ENCODE measurements at places on chromosomes 3 and 15.

GRCh38 chr3:18419232-18419631, 5.9 kb downstream of the SATB1 start:
- DNase-seq = no peak

- DNase-seq = no peak
These were observed 332.9 kb upstream of the TGFBR2 start for GRCh38 chr3:30273304-30274072.

DNA sequence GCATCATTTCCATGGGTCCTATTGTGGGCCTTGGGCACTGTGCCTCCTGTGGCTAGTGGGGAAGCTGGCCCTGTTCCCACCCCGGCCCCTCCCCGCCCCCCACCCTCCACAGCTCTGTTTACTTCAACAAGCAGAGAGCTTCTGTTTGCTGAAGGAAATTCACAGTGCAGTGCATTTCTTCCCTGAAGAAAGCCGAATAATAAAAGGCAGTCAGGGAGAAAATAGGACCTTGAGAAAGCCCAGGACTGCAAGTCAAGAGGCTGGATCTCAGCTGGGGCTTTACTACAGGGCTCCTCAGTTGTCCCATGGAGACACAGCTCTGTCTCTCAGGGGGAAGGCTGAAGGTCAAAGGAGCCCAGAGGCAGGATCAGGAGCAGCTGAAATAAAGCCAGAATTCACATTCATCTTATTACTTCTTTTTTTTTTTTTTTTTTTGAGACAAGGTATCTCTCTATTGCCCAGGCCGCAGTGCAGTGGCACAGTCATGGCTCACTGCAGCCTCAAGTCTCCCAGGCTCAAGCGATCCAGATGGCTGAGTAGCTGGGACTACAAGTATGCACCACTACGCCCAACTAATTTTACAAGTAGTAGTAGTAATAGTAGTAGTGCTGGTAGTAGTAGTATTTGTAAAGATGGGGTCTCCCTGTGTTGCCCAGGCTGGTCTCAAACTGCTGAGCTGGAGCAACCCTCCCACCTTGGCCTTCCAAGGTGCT, 33.0 kb upstream of the LACTB start:
- no peak for DNase-seq

DNA sequence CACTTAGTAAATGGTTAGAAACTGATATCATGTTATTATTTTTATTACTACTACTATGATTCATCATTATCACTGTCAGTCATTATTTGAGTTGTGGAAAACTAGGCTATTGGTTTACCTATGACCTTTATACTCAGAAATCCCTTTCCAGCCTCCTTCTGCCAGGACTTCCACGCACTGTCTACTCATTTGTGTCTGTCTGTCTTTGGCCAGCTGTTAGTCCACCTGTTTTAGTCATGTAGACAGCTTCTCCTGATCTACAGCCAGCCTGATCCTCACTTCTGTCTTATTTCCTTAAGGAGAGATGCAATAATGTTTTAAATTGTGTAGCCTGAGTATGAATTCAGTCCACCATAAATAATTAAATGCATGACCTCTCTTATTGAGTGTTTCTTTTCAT, 162.8 kb downstream of the EPHA3 start:
- DNase-seq = no peak

DNA sequence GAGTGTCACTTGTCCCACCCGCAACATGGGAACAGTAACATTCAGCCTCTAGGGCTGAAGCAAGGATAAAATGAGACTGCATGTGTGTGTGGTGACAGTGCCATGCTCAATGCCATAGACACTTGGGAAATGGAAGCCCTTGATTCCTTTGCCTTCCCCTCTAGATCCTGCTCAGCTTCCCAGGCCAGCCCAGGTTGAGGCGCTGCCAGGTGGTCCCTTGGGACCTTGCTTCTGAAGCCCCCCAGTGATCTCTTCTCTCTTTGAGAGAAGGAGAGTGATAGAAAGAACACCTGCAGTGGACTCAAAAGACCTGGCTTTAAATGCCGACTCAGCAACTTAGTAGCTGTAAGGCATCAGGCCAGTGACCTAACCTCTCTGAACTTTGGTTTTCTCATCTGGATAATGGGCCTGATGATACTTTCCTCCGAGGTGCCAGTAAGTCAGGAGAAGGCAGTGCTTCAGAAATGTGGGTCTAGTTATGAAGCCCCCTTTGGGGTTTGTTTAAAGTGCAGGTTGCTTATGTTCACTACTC, 144.5 kb downstream of the RPLP1 start:
- DNase-seq = no peak

DNA sequence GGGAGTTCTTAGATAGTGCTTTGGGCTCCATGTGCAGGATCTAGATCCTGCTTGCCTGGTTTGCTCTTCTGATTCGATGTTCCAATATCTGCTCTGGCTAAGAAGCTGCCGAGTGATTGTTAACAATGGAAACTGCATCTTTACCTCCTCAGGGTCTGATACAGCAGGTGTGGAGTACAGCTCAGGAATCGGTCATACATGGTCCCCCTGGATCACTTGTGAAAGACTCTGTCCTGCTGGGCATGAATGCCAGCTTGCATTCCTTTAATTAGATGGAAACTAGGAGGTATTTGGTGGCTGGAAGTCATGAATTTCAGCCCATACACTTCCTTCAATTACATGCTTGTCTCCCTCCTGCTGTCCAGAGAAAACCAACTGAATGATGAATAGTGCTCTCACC, 95.3 kb downstream of the CHRNA7 start:
- DNase-seq = no peak

- DNase-seq = no peak
These were observed 34.3 kb upstream of the NEO1 start for GRCh38 chr15:73017987-73018386.
